Effector CD4-positive, alpha-beta T cell (primary cell): ENCODE measurements at places on chromosomes 13 and 19.

DNA sequence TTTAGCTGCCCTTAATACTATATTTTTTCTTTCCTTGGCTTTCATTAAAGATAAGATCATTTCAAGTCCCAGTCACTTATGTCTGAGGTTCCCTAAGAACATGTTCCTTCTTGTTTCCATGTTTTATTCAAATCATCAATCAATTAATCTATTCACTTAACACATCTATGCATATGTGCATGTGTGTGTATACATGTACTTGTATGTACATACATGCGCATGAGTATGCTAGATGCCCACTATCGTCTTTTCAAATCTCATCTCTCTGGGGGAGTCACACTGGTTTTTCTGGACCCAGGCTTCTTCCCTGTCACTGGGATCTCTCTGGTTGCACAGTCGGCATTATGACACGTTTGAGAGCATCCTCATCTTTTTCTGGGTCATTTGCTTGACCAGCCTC, 108.9 kb downstream of the ZNF536 start:
- no peak for DNase-seq

DNA sequence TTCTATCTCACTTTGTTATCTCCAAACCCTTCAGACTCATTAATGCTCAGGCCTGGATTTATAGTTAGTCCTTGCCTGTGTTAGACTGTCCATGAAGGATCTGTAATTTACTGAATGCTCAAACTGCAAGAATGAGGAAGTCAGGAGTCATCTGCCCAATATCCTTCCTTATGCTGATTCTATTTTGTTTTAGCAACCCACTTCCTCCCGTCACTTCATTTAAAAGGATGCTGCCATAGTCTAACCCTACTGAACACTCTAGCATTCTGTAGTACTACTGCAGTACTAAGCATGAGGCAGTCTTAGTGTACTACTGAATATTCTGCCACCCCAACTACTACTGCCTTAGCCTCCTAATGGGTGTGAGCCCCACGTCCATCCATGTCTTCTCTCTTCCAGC, 1.5 kb downstream of the FCAR start:
- no peak for DNase-seq

DNA sequence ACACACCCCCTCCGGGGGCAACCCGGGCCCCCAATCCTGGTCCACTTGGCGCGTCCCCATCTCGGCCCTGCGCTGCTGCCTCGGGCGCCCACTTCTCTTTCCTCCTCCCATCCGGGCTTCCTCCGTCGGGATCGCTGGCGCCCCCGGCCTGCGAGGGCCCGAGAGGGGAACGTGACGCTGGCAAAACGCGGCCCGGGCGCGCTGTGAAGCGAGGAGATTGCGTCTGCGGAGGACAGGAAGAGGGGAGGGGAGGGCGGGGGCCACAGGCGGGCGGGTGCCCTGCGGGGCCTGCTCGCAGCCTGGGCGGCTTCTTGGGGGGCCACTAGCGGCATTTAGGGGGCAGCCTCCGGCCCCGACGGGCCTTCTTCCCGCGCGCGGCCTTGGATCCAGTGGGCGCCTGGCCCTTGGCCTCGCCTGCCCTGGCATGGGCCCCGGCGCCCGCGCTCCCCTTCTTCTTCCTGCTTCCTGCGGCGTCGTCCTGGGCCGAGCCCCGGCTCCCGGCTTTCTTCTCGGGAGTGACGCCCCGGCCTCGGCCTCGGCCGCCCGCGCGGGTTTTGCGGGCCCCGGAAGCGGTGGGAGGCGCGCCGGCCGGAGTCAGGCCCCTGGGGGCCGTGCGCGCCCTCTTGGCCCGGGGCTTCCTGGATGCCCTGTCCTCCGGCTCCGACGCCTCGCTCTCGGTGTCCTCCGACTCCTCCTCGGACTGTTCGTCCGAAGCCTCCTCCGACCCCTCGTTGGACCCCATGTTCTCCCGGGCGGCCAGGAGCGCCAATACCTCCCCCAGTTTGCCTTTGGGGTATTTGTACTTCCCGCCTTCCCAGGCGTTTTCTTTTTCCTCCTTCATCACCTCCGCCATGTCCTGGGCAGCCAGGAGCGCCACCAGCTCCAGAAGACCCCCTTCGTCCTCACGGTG, 2.2 kb downstream of the PNMA8B start:
- DNase-seq, result no peak

DNA sequence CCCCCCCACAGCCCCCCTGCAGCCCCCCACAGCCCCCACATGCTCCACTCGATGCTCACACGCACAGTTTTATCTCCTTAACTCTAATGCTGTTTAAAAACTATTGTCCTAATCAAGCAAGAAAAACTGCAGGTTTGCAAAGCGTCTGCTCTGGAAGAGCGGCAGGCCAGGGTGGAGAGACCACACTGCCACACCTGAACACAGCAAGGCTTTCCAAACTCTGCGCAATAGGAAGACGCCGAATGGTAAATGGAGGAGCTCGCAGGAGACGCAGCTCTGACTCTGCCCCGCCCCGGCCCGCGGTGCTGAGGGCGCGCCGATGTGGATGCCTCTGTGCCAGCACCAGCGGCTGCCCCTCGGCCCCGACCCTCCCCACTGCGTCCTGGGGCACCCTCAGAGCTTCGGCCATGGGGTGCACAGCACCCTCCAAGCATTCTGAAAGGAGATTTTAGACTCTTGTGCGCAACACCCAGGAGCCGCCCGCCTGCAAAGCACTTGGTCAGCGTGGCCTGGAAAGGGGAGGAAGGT, 32.4 kb downstream of the RASA3 start:
- no peak for DNase-seq

DNA sequence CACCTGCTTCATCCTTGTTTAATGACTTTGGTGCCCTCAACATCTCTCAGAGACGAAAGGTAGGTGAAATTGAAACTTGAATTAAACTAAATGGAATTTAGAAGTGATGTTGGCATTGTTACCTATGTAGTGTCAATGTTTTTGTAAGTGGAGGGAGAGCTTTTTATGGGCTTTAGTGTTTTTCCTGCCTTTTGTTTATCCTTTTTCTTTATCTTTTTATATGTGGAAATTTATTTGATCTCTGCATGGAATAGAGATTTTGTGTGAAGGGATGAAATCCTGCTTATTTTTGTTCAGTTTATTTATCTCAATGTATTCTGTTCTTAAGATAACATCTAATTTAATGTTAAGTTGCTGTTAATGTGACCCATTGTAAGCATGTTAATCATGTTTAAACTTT, 39.5 kb downstream of the PAN3 start:
- no peak for DNase-seq

DNA sequence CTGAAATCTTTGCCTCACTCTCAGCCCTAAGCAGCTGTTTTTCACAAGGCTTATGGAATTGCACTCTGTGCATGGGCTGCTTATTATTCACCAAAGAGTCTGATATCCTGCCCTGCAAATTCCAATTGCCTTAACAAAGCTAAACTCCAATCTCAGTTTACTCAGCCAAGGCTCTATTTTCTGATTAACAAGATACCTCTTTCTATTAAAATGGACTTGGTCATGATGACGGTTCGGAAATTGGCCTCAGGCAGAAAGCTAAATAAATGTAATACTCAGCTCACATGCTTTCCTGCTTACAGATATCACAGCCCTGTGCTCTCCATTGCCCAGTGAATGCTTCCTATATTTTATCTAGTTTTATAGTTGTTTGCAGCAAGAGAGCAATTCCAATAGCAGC, 1270.8 kb downstream of the PCDH9 start:
- DNase-seq, result no peak

- no peak for DNase-seq
Measured at GRCh38 chr13:106095919-106096318, 439.5 kb downstream of the EFNB2 start.

- DNase-seq, result no peak
Measured at GRCh38 chr13:54356209-54356608, 1327.6 kb downstream of the OLFM4 start.

GRCh38 chr19:23520441-23520840, 125.2 kb upstream of the ZNF91 start:
- no peak for DNase-seq

DNA sequence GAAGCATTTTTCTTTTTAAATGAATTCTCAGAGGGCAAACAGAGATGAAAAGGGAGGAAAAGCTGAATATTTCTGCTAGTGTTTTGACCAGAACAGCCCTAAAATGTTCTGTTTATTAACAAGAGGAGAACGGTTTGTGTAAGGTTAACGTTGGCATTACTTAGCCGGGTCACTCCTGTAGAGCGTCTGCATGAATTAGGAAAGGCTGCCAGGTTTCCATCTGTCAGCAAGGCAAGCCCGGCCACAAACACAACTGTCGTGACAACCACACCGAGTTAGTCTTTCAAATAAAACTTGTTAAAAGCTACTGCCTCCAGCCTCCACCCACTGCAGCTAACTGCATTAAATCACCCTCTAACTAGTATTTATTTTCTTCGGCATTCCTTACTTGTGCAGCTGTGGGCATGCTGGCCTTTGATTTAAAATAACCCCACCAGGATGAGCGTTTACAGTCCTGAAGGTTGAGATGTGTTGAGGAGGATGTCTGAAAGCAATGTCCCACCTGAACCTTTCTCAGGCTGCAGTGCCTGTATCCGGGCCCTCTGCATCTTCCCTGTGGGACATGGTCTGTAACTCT, 527.9 kb downstream of the FGF9 start:
- DNase-seq, result no peak

DNA sequence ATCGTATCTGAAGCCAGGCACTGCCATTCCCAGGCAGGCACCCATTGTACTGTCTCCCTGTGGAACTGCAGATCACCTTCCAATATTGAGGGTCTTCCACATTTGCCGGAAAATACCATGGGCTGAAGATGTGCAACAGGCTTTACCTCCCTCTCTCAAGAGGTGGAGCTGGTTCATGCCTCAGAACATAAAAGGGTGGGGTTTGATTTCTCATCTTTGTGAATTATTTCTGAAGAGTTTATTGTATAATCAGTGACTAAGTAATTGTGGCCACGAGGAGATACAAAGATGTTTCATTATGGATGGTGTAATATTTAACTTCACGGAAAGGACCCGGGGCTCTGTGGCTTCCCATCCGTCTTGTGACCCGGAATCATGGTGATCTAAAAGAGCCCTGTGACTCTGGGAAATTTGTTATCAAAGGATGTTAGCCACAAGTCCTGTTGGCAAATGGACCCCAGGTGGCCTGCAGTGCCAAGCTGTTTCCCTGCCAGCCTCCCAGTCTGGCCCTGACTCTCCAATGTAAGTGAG, 230.5 kb downstream of the LACC1 start:
- DNase-seq, result no peak

DNA sequence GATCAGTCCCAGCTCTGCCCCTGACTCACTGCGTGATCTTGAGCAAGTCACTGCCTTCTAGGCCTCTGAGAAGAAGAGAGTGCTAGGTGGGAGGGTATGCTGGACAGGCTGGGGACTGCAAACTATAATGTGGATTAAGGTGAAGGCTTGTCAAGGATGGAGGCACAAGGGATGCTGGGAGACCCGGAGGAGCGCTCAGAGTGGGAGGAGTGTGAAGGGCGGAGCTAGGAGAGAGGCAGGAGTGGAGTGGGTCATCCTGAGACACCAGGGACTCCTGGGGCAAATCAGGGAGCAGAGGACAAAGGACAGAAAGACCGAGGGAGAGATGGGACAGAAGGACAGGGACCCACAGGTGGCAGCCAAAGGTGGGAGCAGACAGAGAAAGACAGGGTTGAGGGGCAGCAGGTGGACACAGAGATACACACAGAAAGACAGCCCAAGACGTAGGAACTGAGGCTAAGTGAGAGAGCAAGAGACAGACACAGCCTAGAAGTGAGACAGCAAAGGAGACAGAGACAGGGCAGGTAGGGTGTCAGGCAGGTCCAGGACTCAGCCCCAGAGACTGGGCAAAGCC, 2.6 kb downstream of the GRIK5 start:
- DNase-seq, result no peak

GRCh38 chr13:38914070-38914469, 76.6 kb downstream of the STOML3 start:
- no peak for DNase-seq

DNA sequence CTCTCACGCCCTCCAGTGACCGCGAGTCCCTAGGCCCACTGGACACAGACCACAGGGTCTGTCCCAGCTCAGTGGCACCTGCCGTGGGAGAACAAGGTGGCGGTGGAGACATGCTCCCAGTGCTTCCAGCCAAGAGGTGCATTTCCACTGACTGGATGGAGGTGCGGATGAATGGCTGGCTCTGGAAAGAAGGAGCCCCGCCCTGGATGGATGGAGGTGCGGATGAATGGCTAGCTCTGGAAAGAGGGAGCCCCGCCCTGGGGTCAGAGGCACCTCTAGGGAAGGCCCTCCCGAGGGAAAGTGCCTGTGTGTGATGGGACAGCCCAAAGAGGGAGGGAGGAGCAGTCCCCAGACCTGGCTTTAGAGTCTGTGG, 32.0 kb downstream of the NAXD start:
- no peak for DNase-seq

- DNase-seq, result no peak
Measured at GRCh38 chr13:43484432-43485225, 302.1 kb downstream of the ENOX1 start.

- DNase-seq, result no peak
Measured at GRCh38 chr19:7509625-7510024, 6.3 kb upstream of the ZNF358 start.

DNA sequence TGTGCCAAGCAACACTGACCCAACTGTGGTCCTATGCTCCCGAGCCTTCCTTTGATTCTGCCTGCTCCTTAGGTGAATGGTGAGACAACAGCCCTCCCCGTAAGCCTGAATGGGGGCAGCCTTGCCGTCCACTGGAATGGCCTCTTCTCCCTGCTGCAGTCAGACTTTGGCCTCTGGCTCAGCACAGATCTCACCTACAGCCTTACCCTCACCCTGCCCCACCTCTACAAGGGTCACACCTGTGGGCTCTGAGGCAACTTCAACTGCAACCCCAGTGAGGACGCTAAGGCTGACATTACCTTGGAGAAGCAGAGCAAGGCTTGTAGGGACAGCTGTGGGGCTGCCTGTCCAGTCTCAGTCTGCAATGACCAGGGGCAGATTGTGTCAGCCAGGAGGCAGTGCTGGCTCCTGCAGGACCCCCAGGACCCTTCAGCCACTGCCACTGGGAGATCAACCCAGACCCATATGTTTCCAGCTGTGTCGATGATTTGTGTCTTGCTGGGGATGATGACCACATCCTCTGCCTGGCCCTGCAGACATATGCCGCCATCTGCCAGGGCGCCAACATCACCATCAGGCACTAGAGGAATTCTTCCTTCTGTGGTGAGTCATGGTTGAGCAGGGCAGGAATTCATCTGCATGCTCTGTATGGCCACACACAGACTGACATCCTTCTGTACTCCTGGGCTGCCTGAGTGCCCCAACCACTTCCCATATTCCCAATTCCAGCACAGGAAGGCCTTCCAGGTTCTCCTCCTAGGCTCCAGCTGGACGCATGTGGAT, 27.3 kb upstream of the FXYD3 start:
- DNase-seq, result no peak

GRCh38 chr13:46313432-46314257, 73.4 kb downstream of the RUBCNL start:
- no peak for DNase-seq

GRCh38 chr13:79267560-79267959, 138.5 kb downstream of the RBM26 start:
- no peak for DNase-seq

- DNase-seq, result no peak
Measured at GRCh38 chr13:94121686-94122085, 357.8 kb downstream of the DCT start.

DNA sequence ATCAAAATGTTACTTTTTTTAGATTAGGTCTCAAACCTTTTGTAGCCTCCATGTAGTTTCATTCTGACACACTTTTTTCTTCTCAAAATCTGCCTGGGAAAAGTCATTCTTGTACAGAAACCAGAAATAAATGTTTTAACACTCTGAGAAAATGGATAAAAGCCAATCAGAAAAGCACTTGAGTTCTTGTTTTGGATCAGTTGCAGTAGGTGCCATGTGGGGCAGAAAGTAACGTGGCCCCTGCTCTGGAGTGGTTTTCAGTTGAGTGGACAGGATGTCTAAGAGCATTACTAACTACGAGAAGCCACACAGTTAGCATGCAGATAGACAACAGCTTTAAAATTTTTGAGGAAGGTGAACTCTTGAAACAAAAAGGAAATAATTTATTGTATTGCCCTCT, 19.1 kb downstream of the GPR183 start:
- no peak for DNase-seq
